ENCODE measurements at places on chromosomes 2 and 18. TPM values are rescaled to one million over a fixed set of nuclear protein-coding genes. Genes with fewer than 3 reads are reported as not detected.

The ANKRD53 gene
- 0.39 TPM for total RNA-seq

The APCDD1 gene
- 13.6 TPM for total RNA-seq

The HNMT gene
- total RNA-seq = 31.5 TPM

The PARD6G gene
- total RNA-seq = 1.6 TPM

The KCNK3 gene
- 0.11 TPM for total RNA-seq

The TEX44 gene
- not detected for total RNA-seq

The IL1R2 gene
- total RNA-seq = 1.3 TPM

The SLC11A1 gene
- 1.3 TPM for total RNA-seq

All from articular chondrocyte of knee joint (primary cell).